Stimulated activated CD4-positive, alpha-beta T cell treated with anti-CD3 and anti-CD28 coated beads, Interleukin-1b, Interleukin-23, amount 100 ng/mL, for 1 hour (primary cell): ENCODE measurements at places on chromosomes 3 and 15.

GRCh38 chr3:71461749-71462483 lies 121.6 kb downstream of the FOXP1 start:
- no peak for DNase-seq

DNA sequence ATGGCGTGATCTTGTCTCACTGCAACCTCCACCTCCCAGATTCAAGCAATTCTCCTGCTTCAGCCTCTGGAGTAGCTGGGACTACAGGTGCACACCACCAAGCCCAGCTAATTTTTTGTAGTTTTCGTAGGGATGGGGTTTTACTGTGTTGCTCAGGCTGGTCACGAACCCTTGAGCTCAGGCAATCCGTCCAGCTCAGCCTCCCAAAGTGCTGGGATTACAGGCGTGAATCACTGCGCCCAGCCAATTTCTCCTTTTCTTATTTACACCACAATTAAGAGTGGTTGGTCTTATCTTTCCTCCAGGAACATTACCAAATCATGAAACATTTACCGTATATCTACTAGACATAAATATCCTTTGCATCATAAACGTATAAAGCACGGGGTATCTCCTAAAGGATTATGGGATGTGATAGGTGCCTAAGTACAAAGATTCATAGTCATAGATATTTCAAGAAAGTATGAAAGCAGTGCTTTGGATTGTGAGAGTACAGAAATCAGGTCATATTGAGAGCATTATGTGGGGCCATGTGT lies 194.5 kb downstream of the RBMS3 start:
- no peak for DNase-seq

GRCh38 chr15:98939311-98940080 lies 68.1 kb downstream of the PGPEP1L start:
- no peak for DNase-seq

- peak; percentile 36 for DNase-seq
Observed at GRCh38 chr3:160941885-160942494, 163.2 kb downstream of the B3GALNT1 start.

- no peak for DNase-seq
Observed at GRCh38 chr15:42576040-42576594, 711 bp downstream of the STARD9 start.

DNA sequence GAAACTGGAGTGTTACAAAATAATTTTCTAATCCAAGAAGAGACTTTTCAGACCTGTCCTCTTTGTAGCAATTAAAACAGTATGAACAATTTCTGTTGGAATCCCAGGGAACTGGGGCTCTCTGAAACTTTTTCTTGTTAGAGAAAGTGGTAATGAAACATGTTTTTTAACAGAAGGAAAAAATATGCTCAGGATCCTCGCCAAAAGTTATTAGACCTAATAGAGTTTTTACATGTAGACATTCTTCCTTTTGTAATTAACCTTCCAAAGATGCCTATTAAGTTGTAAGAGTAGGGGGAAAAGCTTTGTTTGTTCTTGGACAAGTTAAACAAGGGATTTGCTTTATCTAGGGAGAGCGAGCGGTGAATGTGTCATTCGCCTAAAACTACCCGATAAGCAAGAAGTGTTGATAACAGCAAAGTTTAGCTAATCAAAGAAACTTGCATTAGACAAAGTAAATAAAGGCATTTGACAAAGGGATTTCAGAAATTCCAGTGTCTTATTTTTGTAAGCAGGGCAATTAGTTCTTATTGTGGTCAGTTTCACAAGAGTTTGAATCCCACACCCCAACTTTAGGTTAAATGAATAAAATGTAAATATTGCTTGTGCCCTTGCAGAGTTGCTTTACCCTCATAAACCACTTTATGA lies 2.3 kb downstream of the RARB start:
- DNase-seq, result no peak

GRCh38 chr3:139455206-139455605 lies 21.1 kb downstream of the RBP2 start:
- no peak for DNase-seq

DNA sequence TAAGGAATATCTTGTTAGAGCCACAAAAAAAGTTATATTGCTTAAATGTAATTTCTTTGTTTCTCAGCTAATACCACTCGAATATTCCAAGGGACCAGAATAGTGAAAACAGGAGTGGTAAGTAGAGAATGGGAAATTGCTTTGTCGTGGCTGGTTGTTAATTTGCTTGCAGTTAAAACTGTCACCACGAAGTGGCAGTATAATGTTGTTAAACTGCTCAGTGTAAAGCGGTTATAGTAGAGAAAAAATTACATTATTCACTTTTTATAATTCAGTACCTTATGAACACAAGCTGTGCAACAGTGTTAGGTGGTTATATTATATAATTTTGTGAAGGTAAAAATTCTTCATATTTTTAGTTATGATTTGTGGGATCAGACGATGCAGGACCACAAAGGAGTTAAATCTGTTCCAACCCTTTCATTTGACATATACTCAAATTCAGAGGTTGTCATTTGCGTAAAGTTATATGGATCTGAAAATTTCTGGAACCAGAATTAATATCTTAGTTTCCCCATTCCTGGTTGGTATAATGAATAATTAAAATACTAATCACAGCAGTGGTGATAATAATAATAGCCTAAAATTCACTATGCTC lies 171.8 kb downstream of the FEZF2 start:
- DNase-seq, result no peak

DNA sequence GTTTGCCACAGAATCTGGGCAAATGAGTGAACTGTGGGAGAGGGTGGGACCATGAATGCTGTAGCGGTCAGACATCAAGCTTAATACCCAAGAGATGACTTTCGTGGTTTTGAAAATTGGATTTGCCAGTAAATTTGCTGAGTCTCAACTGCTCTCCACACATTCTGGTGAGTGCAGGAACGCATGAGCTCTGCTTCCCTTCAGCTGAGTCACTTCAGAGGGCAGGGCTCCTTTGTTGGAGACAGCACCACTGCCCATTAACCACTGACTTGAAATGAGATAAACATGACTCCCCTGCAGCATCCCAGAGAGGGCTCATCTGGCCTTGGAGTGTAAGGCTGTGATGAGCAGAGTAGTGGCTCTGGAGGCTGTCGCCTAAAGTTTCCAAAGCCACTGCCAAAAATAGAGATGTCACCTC lies 22.6 kb downstream of the RARRES1 start:
- DNase-seq, result no peak

DNA sequence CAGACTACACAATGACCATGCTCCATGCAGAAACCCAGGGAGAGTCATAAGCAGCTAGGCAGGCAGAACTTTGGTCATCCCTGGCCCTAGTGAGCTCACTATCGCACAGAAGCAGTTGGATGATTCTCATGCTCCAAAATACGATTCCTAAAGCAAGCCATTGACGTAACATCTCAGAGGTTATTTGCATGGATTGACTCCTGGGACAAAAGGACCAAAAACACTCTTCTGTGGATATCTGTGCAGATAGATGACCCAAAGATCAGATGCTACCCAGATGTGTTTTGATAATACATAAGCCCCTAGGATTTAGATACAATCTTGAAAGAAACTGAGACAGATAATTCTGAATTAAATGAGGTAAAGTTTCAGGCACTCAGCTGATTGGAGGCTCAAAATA lies 33.4 kb upstream of the STT3B start:
- DNase-seq, result no peak

GRCh38 chr3:9339761-9340471 lies 22.9 kb upstream of the THUMPD3 start:
- no peak for DNase-seq

DNA sequence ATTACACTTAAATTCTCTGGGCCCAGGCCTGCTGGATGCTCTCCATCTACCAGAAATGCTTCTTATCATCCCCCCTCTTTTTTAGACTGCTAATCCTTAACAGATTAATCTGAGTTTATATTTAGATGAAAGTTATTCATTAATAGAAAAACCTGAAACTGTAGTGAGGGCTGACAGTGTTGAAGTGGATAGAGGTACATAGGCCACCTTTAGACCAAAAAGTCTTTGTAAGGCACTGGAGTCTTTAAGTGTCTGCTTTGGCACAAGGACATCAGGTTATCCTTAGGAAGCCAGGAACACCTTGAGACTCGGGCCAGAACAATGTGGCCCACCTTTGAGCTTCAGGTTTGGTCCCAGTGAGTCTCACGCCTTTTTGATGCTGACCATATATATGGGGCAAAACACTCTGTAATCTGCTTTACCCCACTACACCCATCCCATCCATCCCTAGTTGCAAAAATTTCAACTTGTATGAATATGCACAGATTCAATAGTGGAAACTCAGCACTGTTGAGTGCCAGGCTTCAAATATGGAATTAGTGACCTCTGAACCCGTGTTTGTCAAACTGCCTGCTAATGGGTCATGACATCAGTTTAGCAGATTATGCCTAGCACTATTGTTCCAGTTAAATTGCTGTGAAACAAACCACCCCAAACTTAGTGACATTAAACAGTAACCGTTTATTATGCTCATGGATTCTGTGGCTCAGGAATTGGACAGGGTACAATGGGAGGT lies 44.0 kb downstream of the PDE8A start:
- no peak for DNase-seq

- no peak for DNase-seq
Observed at GRCh38 chr3:46924921-46925584, 47.5 kb downstream of the PTH1R start.

DNA sequence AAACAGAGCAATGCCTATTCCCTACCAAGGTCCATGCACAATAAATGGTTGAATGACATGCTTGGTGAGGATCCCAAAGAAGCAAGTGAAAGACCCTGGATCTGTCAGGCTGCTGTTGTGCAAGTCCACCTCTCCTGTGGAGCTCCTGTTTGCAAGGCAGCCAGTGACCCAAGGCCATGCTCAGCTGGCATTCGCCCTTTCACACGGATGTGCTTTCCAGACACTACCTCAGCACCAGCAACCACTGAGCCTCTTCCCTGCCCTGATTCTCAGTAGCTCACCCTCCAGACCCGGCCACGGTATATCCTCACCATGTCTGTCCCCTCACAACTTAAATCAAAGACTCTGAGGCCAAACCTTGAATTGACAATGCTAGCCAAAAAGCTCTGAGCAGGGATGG lies 23.3 kb downstream of the WWTR1 start:
- no peak for DNase-seq

- no peak for DNase-seq
Observed at GRCh38 chr15:40233727-40234577, 4.9 kb upstream of the PAK6 start.

GRCh38 chr3:64939747-64940450 lies 252.1 kb upstream of the ADAMTS9 start:
- DNase-seq, result no peak

DNA sequence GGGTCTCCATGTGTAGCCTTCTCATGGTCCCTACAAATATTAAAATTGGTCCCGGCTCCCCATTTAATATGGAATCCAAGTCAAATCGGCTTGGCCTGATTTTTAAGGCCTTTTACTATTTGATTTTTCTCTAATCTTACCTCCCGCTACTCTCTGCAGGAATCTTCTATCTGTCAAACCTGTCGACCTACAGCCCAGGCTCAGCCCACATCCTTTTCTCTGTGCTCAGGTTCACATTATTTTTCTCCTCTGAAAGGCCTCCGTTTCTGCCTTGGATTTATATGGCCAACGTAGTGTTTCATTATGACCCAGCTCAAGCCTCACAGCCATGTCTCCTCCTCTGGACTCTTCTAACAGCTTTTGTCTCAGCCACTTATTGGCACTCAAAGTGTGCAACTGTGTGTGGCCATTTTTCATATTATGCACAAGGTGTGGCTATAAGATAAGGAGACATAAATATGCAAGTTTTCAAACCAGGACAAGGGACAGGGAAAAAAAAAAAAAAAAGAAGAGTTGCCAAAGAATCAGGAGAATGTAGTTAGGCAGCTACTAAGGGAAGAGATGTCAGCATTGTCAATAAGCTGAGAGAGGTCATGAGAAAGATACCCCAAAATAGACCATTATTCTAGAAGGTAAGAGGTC lies 2.1 kb upstream of the GLCE start:
- no peak for DNase-seq

DNA sequence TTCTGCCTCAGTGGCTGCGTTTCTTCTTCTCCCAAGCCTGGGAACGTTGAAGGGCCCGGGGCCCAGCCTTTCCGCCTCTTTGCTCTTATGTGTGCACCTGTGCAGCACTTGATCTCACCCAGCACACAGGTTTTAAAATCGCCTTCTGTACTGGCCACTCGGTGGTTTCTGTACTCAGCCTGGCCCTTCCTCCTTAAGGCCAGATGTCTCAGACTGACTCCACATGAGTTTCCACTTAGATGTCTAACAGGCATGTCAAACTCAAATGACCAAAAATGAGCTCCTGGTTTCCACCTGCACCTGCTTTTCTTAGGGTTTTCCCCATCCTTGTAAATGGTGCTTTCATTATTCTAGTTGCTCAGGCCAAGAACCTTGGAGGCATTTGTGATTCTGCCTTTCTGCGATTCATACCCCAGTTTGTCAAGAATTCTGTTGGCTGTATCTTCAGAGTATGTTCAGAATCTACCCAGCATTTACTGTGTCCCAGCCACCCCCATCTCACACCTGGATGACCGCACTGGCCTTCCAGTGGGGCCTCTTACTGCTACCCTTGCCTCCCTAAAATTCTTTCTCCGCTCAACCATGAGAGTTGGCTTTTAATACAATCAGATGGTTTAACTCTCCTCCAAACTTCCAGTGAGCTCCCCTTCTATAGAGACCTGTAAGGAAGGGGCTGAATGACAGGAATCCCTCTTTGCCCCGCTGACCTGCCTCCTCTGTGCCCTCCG lies 2.2 kb upstream of the TRAK1 start:
- DNase-seq, result no peak

GRCh38 chr3:107062787-107063186 lies 314.5 kb upstream of the CCDC54 start:
- no peak for DNase-seq

- DNase-seq, result no peak
Observed at GRCh38 chr3:25687742-25688141, 23.0 kb upstream of the TOP2B start.

- DNase-seq, result no peak
Observed at GRCh38 chr3:193869221-193870201, 266.4 kb upstream of the HES1 start.

GRCh38 chr3:186653984-186654383 lies 11.8 kb upstream of the HRG start:
- DNase-seq, result no peak
